ENCODE measurements at places on chromosomes 13 and 19.
A peak's percentile ranks its signal among the peaks of the same experiment; 100 is the strongest.

- DNase-seq: no peak
Measured at GRCh38 chr19:4038057-4038456, 28.6 kb downstream of the ZBTB7A start.

DNA sequence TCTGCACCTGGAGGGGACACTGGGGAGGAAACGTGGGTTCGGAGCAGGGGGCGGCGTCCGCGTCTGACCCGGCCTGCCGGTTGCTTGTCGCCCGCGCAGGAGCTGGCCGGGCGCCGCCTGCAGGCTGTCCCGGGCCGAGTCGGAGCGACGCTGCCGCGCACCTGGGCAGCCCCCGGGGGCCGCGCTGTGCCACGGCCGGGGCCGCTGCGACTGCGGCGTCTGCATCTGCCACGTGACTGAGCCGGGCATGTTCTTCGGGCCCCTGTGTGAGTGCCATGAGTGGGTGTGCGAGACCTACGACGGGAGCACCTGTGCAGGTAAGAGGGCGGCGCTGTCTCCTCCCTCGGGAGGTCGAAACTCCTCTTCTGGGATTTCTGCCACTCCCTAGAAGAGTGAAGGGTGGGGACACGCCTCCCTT is 1.3 kb downstream of the ITGBL1 start:
- no peak for DNase-seq

- DNase-seq: no peak
Measured at GRCh38 chr13:99955107-99955746, 16.3 kb downstream of the ZIC5 start.

DNA sequence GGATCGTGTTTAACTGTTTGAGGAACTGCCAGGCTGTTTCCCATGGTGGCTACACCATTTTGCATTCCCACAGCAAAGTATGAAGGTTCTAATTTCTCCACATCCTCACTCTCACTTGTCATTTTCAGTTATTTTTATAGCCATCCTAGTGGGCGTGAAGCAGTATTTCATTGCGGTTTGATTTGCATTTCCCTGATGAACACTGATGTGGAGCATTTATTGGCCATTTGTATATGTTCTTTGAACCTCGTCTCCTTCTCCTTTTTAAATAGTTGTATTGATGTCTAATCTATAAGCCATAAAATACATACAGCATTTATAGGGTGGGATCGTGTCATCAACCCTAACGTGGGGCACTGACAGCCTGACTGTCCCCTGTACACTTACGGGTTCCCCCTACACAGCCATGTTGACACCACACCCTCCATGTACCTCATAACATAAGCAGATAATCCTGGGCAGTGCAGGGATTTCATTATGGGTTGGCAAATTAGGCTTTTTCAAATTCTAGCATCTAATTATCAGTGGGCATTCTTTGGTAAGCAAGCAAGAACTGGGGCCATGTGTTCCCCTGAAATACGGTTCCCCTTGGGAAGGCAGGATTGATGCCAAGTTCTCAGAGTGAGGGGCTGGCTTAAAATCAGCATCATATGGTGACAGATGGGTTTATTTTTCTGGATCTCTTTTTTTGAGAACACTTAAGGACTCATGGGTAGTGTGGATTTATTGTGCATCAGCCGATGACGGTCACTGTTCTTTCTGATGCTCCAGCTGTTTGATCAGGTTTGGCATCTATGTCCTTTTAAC is 11.6 kb upstream of the ZBTB45 start:
- no peak for DNase-seq

DNA sequence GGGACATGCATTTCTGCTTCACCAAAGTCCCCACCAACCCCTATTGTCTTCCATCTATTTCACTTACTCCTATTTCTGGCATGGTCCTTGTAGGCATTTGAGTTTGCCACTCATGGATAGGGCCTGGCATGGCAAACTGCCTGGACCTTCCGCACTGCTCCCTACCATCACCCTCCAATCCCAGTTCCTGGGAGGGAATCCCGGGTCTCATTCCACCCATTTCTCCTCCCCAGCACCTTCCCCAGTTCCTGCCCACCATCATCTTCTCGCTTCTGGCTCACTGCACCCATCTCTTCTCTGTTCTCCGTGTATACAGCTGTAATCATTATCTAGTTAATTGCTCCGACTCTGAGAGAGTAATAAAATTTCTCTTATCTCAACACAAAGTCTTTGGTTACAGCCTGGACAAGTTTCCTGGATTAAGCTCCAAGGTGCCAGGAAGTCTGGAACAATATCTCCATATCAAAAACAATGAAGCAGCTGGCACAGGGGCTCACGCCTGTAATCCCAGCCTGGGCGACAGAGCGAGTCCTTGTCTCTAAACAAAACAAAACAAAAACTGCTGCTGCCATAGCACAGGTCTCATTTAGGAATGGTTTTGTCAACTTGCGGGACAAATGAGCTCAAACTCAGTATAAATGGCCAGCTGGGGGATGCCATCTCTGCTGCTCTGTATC is 17.0 kb upstream of the COX7A1 start:
- DNase-seq: no peak

DNA sequence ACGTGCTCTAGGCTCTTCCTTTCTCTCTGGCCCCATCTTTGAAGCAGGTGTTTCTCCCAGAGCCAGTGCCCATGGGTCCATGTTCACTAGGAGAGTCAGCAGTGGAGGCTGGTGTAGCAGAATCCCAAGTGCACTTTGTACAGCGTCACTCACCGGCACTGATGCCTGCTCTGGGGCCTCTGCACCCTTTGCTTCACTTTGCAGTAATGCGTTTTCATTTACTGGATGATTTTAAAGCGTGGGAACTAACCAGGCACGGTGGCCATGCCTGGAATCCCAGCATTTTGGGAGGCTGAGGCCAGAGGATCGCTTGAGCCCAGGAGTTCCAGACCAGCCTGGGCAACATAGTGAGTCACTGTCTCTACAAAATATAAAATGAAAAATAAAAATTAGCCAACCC is 30.7 kb downstream of the SLC25A42 start:
- no peak for DNase-seq

GRCh38 chr13:50127726-50128291 is 112.6 kb downstream of the KCNRG start:
- no peak for DNase-seq

DNA sequence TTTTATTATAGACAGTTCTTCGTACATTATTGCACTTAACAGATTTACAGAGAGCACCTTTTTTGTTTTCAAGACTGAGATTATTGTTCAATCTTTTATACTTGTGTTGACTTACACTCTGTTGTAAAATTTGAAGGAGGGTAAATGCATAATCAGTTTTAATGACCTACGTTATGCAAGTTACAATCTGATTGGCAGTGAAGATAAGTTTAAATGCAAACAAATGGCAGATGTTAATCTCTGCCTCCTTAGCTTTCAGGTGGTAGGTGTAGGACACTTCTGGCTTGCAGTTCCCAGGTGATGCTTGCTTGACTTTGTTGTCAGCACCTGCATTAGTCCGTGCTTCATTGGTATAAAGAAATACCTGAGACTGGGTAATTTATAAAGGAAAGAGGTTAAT is 424.9 kb downstream of the FGF9 start:
- no peak for DNase-seq

DNA sequence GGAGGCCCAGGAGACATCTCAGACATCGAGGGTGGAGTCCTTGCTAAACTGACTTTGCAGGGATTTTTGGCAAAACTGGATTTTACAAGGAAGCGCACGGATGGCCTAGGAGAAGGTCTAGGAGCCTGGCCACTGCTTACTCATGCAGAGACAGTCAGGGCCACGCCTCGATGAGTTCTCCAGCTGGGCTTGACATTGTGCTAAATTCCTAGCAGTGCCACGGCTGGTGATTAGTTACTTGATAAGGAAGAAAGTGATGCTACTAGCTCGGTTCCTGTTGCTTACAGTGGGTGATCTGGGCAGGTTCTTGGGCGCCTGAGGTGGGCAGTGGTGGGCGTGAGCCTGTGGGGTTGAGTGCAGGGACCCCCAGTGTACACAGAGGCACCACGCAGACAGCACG is 143.4 kb downstream of the SOX1 start:
- no peak for DNase-seq

GRCh38 chr19:8338835-8339234 is 4.2 kb downstream of the KANK3 start:
- no peak for DNase-seq

DNA sequence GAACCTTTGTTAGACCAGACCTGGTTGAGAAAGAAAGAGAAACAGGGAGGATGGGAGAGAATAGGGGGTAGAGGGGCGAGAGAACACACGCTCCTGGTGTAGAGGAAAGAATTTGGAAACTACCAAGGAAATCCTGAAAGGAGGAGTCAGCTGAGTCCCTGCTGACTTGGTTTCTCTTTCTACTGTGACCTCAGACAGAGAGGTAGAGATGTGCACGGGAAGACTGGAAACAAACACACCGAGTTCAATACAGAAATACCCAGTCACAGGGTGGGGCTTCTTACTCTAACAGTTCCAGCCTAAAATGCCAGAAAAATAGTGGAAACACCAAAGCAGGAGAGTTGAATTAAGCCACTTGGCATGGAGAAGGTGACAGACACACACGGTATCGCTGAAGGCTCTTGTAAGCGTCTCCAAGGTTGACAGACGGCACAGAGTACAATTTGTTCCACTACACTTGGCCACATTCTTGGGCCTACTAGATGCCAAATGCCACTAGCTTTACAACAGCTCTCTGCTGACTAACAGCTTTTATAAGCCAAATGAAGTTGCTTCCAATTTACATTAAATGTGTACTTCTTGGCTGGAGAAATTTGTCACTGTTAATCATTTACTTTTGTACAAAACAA is 28.1 kb downstream of the LATS2 start:
- no peak for DNase-seq

GRCh38 chr13:90943946-90944345 is 403.5 kb upstream of the MIR17HG start:
- no peak for DNase-seq

DNA sequence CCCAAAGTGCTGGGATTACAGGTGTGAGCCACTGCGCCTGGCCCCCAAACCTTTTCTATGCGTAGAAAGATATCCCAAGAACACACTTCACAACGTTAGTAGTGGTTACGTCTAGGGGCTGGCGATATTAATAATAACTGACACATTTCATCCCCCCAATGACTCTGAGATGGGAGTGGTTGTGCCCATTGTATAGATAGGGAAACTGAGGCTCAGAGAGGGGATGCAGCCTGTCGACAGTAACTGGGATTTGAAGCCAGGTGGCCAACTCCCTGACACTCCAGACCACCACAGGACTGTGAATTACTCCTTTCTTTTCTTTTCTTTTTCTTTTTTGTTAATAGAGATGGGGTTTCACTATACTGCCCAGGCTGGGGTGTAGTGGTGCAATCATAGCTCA is 25.3 kb upstream of the PTPRS start:
- DNase-seq: no peak

DNA sequence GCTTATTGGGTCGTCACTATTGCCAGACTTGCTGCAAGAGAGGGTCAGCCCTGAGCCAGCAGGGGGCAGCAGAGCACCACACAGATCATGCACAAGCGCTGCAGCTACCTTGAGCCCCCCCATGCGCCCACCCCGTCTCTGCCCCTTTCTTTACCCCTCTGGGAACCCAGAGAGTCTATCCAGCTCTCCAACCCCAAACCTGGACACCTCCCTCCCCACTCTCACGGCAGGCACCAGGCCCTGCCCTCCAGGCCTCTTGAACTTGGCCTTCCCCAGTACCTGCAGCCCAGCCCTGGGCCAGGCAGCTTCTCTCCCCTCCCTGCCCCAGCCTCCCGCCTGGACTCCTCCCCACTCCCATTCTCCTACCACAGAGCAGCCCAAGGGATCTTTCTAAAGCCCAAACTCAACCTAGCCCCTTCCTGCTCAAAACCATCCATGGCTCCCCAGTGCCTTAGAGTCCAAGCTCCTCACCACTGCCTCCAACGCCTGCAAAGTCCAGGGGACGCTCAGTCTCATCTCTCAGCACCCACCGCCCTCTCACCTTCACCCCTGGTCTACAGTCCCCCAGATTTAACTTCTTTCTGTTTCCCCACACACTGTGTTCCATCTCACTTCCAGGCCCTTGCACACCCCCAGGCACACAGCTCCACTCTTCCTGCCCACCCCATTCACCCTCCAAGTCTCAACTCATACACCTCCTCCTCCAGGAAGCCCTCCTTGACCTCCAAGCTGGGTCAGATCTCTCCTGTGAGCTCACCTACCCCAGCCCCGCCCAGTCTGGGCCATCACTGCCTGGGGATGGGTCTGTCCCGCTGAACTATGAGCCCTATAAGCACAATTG is 9.4 kb upstream of the CEACAM16 start:
- DNase-seq: peak; percentile 85

- no peak for DNase-seq
Measured at GRCh38 chr13:46565808-46566750, 13.1 kb downstream of the LRCH1 start.

Measured in activated CD8-positive, alpha-beta memory T cell treated with anti-CD3 and anti-CD28 coated beads, Interleukin-2, amount 50 U/mL, for 4 hours (primary cell).